Iris pigment epithelial cell (primary cell): ENCODE measurements at places on chromosomes 12 and 14.
A peak's percentile ranks its signal among the peaks of the same experiment; 100 is the strongest.

DNA sequence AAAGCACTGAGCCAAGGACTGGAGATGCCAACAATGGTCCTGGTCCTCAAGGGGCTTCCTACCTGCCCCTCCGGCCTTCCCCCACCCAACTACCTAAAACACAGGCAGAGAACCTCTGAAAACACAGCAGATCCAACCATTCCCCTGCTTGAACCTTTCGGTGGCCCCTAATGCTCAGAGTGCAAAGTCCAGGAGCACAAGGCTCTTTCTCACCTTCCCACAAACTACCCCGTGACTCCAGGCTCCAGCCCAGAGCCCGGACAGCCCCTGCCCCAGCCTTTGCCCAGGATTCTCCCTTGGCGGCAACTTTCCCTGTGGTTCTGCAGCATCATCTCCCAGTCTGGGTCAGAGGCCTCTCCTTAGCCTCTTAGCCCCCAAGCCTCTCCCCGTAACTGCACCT is 1.6 kb upstream of the CD9 start:
- no peak for DNase-seq

DNA sequence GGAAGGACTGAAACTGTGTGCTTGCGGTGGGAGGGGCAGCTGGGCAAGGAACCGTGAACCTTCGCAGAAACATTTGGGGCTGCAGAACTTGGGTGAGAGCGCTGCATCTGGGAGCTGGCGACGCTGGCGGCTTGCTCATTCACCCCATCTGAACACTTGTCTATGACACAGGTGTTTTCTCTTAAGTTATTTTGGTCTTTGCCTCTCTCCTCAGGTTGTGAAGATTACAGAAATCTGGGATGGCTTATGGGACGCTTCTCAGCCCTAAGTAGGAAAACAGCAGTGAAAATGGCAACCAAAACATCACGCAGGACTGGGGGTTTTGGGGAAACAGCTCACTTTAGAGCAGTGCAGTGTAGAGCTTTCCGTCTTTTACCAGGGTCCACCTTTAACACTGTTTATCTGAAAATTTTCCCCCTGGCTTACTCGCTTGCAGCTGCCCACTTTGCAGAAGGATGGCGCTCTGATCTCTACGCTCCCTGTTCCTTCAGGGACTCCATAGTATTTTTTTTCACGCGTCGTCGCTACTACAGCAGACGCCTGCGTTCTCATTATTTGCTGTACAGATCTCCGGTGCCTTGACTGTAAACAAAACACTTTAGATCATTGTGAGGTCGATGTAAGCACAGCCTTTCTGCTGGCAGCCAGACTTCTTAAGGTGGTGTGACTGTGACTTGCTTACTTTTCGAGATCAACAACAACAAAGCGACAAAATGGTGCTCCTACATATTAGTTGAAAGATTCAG is 2.7 kb upstream of the CDKN1B start:
- peak; percentile 50 for DNase-seq

- DNase-seq, result peak; percentile 92
Observed at GRCh38 chr12:64461634-64462414, 9.9 kb downstream of the TBK1 start.

DNA sequence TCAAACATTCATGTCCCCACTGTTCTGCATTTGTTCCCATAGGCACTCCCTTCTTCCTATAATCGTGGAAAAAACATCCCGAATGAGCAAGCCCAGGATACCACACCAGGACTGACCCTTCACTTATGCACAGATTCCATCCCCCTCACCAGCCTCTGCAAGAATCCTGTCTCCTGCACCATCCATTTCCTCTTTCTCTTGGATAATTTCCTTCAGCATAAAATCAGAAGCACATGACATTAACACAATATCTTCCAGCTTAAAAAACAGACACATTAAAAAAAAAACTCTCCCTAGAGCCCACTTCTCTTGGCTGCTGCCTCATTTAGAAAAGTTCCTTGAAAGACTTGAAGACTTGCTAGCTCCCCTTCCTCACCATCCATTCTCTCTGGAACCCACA is 120.9 kb upstream of the CPSF6 start:
- DNase-seq, result no peak

GRCh38 chr12:121383601-121384021 is 16.3 kb upstream of the RNF34 start:
- DNase-seq, result no peak

- DNase-seq, result peak; percentile 65
Observed at GRCh38 chr12:24078318-24078765, 128.9 kb upstream of the SOX5 start.

DNA sequence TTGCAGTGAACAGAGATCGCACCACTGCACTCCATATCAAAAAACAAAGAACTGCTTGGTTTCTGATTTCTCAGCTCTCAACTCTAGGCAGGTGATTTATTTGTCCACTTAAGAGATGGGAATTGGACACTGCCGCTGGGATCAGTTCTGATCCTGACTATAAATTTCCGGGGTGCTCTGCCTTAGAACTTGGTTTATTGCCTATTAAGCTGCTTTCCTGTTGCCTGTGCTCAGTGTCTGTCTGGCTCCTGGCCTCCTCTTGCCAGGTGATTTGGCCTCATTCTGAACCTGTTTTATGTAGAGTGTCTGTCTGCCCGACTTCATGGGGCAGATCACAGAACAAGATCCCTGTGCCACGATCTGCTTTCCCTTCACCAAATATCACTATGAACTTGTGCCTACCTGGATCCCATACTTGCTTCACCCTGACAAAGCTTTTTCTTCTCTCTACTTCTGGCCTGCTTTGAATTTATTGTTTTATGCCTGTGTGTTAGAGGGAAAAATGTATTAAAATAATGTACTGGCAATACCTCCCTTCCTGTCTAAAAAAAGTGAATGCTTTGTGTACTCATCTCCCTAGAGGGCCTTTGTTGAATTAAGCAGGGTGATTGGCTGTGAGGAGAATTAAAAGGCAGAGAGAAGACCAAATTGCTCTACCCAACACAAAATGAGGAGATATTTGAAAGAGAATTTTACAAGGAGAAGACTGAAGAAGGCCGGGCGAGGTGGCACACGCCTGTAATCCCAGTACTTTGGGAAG is 27.6 kb downstream of the CDKN1B start:
- no peak for DNase-seq

- DNase-seq, result peak; percentile 4
Observed at GRCh38 chr12:111937429-111937828, 75.5 kb downstream of the TMEM116 start.

GRCh38 chr12:95225645-95226212 is 8.1 kb downstream of the VEZT start:
- no peak for DNase-seq

DNA sequence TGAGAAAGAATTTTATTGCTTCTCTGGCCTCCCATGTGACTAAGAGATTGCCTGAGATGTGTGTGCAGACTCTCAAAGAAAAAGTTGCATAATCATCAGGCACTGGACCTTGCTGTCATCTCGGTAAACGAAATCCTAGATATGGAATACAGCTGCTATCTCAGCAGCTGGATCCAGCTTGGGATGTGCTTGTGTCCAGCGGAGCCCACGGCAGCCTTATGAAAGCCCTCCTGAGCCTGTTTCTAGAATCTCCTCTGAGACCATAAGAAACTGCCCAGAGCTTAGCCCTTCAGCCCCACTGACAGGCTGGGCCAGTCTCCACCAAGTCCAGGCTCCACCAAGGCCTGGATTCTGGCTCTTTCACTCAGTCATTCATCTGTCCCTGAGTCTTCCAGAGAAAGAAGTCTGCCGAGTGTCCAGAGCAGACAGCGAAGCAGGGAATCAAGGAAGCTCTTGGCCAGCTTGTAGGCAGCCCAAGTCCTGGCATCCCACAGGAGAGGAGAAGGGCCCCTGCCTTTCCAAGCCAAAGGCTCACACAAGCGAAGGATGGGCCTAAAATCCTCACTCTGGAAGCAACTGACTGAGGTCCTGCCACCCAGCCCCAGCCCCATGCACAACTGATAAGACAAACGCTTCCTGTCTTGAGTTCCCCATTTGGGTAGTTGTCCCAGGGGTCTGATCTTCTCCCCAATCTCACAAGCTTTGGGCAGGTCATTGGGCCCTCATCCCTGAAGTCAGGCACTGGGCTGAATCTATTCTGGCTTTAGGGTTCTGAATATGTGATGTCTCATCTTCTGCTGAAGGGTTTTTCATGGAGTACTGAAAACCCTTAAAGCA is 97.8 kb downstream of the SEC23A start:
- peak; percentile 22 for DNase-seq

- DNase-seq, result no peak
Observed at GRCh38 chr14:102077382-102077709, 9.5 kb downstream of the HSP90AA1 start.

GRCh38 chr12:25013061-25013460 is 64.2 kb upstream of the BCAT1 start:
- DNase-seq, result no peak

DNA sequence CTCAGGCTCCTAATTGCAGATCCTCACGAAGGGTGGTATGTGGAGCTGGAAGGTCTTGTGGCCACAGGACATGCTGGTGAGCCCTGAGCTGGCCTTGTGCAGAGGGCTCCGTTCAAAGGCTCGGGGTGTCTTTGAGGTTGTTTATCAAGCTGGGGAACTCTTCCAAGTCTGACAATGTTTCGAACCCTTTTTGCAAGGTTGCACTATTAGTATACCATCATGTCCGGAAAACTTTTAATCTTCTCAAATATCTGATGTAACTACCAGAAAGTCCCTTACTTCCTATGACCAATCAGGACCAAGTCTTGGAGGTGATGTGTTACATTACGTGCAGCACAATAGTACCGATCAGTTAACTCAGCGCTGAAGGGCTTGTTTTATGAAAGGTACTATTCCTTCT is 21.5 kb downstream of the UBR7 start:
- DNase-seq, result no peak

GRCh38 chr12:77537663-77538062 is 293.0 kb upstream of the NAV3 start:
- peak; percentile 21 for DNase-seq

- no peak for DNase-seq
Observed at GRCh38 chr12:124151583-124151982, 143.3 kb upstream of the RFLNA start.

DNA sequence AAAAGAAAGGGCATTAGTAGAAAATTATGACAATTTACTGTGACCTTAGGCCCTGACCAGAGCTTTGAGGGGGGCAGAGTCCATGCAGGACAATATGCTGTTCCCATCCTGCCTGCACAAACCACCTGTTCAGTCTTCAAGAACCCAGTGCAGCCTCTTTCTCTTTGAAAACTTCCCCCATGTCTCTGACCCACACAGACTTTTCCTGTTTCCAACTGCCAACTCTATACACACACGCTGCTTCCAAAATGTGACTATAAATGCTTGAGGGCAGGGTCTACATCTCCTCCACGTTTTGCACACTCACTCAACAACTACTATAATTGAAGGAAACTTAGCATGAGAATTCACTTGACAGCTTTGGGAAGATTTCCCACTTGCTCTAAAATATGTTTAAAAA is 36.6 kb upstream of the SYCP3 start:
- no peak for DNase-seq

- no peak for DNase-seq
Observed at GRCh38 chr14:33551963-33552362, 398.9 kb downstream of the EGLN3 start.

DNA sequence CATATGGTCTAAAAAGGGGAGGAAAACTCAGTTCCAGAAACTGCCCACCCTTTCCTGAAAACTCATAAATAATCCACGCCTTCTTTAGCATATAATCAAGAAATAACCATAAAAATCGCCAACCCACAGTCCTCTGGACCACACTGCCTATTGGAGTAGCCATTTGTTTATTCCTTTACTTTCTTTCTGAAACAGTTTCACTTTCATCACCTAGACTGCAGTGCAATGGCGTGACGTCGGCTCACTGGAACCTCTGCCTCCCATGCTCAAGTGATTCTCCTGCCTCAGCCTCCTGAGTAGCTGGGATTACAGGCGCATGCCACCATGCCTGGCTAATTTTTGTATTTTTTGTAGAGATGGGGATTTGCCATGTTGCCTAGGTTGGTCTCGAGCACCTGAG is 44.2 kb downstream of the CLMN start:
- no peak for DNase-seq

- DNase-seq, result no peak
Observed at GRCh38 chr12:110373425-110373824, 30.1 kb downstream of the ANAPC7 start.

DNA sequence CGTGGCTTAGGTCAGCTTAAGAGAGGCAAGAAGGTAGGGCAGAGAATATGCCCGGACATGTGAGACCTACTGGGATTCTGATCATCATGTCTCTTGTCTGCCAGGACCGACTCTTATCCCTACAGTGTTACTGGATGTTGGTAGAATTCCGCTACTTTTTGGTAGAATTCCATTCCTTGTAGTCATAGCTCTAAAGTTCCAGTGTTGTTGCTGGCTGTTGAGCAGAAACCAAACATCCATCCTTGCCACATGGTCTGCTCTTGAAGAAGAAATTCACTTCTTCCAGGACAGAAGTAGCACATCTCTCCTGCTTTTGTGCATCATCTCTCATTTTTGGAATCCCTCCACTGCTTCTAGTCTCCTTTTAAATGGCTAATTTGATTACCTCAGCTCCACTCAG is 453.7 kb downstream of the RPL10L start:
- no peak for DNase-seq

GRCh38 chr12:109892165-109892715 is 7.8 kb upstream of the TCHP start:
- DNase-seq, result no peak

DNA sequence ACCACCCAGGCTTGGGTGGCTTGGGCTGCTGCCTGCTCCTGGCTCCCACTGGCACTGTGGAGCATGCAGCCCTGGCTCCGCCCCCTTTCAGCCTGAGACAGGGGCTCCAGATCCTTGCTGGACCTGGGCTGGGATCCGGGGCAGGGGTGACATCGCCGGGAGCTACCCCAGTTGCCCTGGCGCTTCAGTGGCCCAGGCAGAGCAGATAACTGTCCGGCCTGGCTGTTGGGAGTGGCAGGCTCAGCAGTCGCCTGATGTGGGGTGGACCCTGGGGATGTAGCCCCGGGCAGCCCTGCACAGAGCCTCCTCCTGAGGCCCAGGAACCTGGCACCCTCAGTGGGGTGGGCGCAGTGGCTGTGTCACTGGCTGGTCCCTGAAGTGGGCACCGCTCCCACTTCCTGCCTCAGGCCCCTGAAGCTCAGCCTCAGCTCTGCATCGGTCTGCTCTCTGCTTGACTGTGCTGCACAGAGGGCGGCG is 57.9 kb downstream of the FUT8 start:
- no peak for DNase-seq
